ENCODE measurements at places on chromosomes 4 and X. TPM values are rescaled to one million over a fixed set of nuclear protein-coding genes. Genes with fewer than 3 reads are reported as not detected.

GRCh38 chrX:133888984-133889383 is 96.4 kb downstream of the GPC3 start:
- DNase-seq, result no peak

Gene MAGEC1
- not detected for total RNA-seq

GRCh38 chr4:72817012-72817411 is 248.0 kb upstream of the ADAMTS3 start:
- DNase-seq, result no peak

DNA sequence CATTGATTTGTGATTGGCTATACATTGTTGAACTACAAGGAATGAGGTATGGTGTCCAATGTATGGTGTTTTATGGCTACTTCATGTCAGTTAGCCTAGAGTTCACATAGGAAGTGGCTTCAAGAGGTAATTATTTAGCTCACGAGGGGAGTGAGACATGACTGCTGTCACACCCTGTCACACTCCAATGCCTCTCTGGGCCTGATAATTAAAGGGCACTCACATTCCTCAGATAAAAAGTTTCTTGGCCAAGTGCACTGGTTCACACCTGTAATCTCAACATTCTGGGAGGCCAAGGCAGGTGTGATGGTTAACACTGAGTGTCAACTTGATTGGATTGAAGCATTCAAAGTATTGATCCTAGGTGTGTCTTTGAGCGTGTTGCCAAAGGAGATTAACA is 65.0 kb upstream of the DDX60 start:
- no peak for DNase-seq

- DNase-seq, result no peak
Observed at GRCh38 chr4:73576381-73576780, 43.9 kb downstream of the RASSF6 start.

GRCh38 chr4:154720123-154720522 is 23.7 kb upstream of the LRAT start:
- DNase-seq, result no peak

Gene STPG2
- total RNA-seq, result not detected

Gene PNCK
- 0.52 TPM for total RNA-seq

Gene SPATA18
- total RNA-seq, result 0.92 TPM

DNA sequence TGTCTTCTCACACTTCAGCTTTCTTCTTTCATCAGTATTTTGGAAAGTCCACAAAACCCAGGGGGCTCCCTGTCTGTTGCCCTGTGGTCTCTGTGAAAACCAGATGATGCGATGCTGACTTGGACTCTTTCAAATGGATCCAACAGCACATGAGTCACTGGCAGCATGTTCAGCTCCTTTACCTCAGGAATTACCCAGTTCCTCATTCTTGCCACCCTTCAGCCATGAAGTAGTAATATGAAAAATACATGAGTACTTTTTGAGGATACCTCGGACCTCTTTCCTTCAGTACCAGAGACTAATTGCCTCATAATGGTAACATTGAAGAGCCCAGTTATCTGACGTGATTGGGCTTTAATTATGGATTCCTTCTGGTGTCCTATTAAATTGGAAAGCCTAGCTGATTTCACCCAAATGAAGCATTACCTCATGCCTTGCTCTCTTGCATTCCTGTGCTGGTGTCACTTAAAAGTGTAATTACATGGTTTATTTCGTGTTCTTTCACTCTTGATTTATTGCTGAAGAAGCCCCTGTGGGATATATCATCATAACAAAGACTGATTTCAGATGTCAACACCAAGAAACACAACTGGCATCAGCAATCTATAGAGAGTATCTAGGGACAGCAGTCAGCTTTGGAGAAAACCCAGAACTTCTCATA is 63.4 kb downstream of the NFKB1 start:
- peak; percentile 43 for DNase-seq

- DNase-seq, result no peak
Observed at GRCh38 chrX:147950352-147950751, 30.8 kb upstream of the FMR1NB start.

Gene EVC2
- 5.6 TPM for total RNA-seq

All from A673 (cell line).